ENCODE measurements at places on chromosomes 11 and 22.

DNA sequence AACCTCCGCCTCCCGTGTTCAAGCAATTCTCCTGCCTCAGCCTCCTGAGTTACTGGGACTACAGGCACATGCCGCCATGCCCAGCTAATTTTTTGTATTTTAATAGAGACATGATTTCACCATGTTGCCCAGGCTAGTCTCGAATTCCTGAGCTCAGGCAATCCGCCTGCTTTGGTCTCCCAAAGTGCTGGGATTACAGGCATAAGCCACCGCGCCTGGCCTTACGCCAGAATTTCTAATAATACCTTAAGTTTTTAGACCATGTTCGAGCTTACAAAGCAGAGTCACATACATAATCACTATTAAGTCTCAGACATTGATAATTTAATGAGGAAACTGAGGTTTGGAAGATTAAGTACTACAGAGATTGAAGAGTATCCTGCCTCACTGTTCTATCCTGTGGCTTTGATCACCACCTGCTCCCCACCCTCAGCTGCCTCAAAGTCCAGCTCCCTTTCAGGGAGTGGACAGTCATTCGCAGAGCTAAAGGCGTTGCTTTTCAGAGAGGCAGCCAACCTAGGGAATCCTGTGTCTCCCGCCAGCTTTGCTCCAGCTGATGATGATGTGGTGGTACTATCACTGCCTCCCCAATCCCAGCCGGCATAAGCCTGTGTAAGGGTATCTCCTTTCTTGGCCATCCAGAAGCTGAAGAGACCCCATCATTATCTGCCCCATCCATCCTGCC, 7.7 kb downstream of the UBASH3B start:
- no peak for DNase-seq

- DNase-seq = no peak
These were observed 3.4 kb downstream of the LGR4 start for GRCh38 chr11:27468995-27469695.

- DNase-seq = no peak
These were observed 44.1 kb downstream of the MMP20 start for GRCh38 chr11:102581066-102581465.

DNA sequence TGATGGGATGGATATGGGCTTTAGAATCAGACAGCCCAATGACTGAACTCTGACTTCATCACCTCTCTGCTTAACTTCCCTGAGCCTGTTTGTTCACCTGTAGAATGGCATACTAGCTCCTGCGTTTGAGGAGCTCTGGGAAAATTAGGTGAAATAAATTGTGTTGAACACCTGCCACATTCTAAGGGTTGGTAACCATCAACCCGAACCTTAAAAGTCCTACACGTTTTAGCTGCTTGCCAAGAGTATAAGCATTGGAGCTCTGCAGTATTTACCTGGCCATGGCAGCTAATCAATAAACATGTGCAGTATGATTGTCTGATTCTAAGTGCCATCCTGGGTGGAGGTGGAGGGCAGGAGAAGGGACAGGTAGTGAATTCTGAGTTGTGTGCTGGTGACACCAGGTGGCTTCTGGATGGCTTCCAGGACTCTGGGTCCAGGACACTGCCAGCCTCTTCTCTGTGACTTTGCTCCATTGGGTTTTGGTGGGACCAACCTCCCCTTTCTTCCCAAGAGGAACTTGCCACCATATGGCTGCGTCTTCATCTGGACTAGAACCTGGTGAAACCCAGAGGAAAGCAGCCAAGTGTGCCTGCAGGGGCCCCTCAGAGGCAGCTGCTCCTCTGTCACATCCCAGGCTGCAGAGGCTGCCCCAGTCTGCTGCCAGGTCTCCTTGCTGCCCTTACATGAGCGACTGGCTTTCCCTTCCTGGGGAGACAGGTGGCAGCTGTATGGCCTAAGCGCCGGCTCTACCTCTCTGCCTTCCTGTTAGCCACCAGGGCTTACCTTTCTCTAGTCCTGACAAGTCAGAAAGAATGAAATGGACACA, 85.6 kb downstream of the CACNG2 start:
- no peak for DNase-seq

DNA sequence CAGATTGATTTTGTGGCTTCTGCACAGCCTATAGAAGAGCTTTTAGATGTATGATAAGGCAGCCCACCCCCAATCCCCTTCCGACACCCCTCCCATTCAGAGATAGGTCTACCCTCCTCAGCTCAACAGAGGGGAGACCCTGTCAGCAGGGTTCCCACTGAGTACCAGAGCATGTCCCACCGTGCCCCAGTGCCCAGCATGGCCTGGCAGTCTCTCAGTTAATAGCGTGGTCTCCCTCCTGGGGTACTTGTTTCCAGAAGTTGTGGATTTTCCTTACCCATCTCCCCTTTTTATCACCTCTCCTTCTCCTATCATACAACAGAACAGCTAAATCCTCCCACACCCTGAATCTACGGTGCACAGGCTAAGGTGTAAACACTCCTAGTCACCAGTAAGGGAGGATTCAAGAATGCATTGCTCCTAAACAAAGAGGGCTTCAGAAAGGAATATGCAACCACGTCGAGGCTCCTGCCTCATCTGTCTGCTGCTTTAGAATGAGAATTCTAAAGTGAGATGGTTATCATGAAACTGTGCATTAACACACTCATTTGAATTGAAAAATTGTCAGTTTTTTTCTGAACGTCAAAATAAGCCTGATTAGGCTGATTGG, 6.7 kb downstream of the PLAAT2 start:
- DNase-seq = no peak

GRCh38 chr11:120985718-120986569, 38.0 kb upstream of the TBCEL start:
- DNase-seq = no peak

DNA sequence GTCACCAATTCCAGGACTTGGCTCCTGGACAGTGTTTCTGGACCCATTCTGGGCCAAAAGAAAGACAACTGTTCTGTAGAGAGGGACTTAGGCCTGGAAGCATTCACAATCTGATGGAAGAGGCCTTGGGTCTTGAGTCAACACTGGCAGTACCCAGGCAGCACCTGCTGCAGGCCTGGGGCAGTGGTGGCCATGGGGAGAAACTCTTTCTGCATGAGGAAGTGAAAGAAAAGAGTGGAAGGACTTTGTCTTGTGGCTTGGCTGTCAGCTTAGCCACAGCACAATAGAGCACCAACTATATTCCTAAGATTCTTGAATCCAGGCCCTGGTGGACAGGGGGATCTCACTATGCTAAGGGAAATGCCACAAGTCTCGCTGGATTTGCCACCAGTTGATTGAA, 70.6 kb downstream of the CTSC start:
- DNase-seq = no peak

GRCh38 chr11:58564231-58564630, 11.4 kb downstream of the LPXN start:
- DNase-seq = no peak

DNA sequence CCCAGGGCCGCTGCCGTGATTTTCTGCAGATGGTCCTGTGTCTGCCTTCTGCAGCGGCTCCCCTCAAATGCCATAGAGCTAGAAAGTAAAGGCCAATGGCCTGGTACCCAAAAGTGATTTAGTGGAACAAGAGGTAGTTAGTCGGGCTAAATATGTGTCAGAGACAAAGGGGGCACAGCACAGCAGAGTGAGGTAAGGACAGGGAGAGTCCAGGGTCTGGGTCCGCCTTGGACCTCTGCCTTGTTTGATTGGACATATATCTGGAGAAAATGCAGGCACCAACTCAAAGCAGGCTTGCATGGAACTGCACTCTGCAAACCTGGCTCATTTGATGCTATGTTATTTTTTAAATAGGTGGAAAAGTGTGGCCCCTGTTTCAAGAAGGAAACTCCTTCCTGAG, 249.6 kb upstream of the B3GAT1 start:
- DNase-seq = no peak

GRCh38 chr22:47448231-47449223, 686.1 kb downstream of the TBC1D22A start:
- no peak for DNase-seq

GRCh38 chr22:35638410-35638809, 9.8 kb upstream of the APOL6 start:
- no peak for DNase-seq

DNA sequence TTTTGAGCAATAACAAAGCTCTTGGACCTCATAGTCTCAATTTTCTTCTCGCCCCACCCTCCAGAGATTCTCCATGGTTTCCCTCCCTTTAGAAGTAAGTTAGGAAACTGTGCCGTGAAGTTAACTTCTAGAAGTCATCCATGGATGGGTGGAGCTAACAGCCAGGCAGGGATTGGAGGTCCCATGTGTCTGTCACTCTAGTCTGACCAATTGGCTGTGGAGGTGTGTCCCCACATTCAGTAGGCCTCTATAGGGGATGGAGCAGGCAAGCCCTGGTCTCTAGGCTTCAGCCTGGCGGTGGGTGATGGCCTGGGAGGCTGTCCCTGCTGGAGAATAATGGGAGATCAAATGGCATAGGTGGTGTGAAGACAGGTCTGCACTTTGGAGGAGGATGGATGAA, 50.7 kb downstream of the TP53I11 start:
- no peak for DNase-seq

DNA sequence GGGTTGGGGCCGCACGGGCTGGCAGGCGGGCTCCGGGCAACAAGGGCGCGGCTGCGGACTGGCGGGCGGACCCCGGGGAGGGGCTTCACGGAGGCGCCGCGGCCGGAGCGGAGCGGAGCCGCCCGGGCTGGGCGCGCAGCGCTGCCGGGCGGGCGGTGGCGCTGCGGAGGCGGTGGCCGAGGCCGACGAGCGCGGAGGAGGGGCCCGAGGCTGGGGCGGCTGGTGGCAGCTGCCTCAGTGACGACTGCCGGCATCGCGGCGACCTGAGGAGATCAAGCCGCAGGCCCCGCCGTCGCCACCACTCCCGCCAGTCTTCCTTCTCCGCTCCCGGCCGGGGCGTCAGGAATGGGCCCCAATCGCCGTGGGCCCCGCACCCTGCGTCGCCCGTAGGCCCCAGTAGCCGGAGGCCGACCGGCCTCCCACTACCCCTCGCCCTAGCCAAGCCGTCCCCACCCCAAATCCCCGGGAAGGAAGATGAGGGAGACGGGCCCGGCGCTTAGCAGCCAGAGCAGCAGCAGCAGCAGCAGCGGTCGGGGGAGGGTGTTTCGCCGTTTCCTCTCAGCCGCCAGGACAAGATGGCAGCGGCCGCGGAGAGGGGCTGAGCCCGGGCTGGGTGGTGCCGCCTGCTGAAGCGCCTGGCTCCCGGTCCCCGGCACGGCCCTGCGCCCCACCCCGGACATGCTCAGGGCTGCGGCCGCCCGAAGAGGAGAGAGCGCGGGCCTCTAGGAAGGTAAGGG, at the start of gene HIPK3:
Gene HIPK3, plus strand, starts transcription at position 222 of the 737 bp plus-strand sequence.
- DNase-seq = peak; percentile 31

GRCh38 chr11:3753110-3753509, 44.2 kb downstream of the NUP98 start:
- DNase-seq = no peak

- DNase-seq = no peak
These were observed 21.0 kb downstream of the SLC22A12 start for GRCh38 chr11:64611869-64612646.

GRCh38 chr11:128524172-128524571, 63.2 kb downstream of the ETS1 start:
- no peak for DNase-seq

DNA sequence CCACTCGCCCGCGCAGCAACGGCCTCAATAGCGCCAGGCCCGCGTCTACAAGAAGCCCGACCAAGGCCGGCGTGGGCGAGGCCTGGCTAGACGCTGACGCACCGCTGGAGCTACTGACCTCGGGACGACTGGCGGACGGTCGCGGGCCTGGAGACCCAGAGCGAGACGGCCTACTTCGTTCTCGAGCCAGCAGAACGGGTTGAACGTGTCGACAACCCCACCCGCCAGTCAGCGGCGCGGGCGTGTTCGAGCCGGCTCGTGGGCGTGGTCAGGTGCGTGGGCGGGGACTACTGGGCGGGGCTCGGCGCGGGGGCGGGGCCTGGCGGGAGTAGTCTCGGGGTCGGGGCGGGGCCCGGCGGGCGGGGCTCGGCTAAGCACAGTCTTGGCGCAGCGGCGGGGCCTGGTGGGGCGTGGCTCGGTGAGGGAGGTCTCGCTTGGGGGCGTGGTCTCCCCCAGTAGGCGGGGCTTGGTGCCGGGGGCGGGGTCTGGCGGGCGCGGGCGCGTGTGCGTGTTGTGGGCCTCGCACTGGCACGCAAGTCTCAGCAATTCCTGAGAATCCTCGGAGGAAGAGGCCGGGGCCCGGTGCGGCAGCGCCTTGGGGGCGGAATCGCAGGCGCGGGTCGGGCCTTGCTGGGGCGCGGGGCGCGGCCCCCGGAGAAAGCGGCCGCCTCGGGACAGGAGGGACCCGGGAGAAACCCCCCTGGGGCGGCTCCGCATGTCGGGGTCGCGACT, at the start of gene RNH1:
Gene RNH1, minus strand, starts transcription at position 248 of the 732 bp plus-strand sequence. CDS start 5,080 bp downstream, outside the sequence.
- DNase-seq = peak; percentile 99

DNA sequence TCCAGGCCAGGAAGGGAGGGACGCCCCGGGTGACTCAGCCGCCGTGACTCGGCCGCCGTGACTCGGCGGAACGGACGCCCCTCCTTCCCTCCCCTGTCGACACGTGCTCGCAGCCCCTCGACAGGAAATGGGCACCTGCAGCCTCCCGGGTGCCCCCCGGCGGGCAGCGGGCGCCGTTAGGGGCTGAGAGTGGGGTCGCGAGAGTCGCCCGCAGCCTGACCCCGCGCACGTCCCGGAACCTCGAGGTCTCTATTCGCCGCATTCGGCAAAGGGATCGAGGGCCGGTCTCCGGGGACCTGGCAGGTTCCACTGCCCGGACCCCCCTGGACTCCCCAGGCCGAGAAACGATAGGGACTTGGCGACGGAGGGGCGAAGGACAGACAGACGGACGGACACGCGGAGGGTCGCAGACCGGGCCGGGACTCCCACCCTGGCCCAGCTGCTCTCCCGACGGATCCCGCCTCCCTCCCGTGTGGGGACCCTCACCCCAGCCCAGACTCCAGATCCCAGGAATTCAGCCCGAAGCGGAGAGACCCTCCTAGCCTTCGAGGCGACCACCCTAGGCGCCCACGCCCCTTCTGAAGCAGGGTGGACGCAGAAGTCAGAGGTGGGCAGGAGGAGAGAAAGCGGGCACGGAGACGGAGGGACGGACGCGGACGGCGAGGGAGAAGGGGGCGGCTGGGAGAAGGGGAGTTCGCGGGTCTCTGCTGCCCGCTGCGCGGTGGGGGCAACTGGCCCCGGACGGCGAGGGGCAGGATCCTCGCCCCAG, 648 bp downstream of the FOSL1 start:
- DNase-seq = peak; percentile 65

DNA sequence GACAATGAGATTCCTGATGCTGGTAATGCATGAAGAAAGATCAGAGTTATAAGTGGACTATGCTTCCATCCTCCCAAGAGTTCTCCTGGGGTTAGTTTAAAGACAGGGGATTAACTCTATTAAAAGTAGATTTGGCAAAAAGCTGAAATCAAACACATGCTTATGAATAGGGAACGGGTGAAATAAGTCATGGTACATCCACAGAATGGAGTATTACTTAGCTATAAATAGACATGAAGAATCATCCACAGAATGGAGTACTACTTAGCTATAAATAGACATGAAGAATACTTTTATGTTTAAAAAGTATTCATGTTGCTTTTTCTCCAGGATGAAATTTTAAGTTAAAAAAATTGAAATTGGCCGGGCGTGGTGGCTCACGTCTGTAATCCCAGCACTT, 596.4 kb upstream of the B3GAT1 start:
- DNase-seq = no peak

- no peak for DNase-seq
These were observed 429.6 kb downstream of the METTL15 start for GRCh38 chr11:28537822-28538221.

GRCh38 chr11:125933030-125933813, 12.6 kb upstream of the VSIG10L2 start:
- no peak for DNase-seq
